ENCODE measurements at places on chromosomes 3 and 15.

- DNase-seq, result no peak
These were observed 189.4 kb downstream of the FEZF2 start for GRCh38 chr3:62183969-62184368.

DNA sequence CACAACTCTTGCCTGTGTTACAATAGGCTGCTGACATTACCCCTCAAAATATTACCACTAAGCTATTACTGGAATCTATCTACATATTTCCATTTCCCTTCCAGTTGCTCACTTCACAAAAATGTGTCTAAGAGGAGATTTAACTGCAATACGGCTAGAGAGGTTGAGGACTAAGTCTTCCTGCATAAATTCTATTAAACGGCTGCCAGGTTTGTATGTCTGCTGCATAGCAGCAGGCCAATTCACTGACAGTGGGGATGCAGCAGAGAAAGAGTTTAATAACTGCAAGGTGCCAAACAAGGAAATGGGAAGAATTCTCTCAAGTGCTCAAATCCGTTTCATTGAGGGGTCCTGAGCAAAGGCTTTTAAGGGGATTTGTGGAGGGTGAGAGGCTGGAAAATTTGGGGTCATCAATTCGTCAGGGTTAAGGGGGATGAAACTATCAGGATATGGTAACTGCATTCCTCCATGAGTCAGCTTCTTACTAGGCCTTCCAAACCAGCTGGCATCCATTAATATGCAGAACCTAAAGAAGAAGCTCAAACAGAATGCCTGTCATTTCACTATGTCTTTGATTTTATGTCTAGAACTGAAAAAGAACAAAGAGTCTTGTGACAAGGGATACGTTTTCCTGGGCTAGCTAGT is 675.6 kb downstream of the TBL1XR1 start:
- no peak for DNase-seq

- DNase-seq, result no peak
These were observed 14.6 kb upstream of the FAM107A start for GRCh38 chr3:58591517-58592510.

GRCh38 chr15:42088801-42089640 is 5.3 kb downstream of the PLA2G4D start:
- DNase-seq, result no peak

DNA sequence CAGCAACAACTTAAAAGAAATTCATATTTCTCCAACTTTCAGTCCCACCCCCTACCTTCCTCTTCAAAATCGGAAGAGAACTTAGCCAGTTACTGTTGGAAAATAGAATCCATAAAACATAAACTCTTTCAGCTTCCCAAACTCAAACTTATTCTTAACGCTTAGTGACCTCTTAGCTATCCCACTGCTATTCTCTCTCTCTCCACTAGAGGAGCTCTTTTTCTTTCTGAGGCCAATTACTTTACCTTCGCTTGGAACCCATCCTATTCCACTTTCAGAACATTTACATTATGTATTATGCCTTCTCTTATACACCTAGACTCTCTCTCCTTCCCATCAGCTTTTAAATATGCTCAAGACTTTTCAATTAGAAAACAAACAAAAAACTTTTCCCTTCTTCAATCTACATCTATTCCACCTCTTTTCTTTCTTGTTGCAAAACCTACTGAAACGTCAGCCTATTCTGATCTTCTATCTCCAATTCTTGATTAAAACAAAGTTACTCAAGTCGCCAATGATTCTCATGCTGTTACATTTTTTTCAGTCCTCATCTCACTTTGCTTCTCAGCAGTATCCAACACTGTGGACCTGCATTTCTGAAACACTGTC is 13.4 kb upstream of the GHSR start:
- DNase-seq, result no peak

DNA sequence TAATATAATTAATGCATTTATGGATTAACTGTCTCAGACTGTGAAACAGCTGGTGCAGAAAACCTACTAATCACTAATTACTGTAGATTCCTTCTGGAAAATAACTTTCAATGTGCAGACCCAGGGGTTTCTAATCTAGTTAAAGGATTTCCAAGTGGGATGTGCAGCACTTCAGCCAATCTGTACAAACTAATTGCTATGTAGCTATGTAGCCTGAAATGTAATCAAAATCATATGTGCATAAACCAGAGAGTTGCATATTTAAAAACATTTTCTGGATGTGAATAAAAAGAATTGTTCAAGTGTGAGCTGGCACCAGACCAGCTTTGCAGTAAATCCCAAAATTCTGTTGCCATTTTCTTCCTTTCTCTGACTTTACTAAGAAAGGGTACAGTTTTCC is 127.5 kb upstream of the CD96 start:
- DNase-seq, result no peak

- DNase-seq, result no peak
These were observed 4.7 kb downstream of the ABHD6 start for GRCh38 chr3:58242340-58242739.

- no peak for DNase-seq
These were observed 94.3 kb downstream of the KCNAB1 start for GRCh38 chr3:156214676-156215075.

DNA sequence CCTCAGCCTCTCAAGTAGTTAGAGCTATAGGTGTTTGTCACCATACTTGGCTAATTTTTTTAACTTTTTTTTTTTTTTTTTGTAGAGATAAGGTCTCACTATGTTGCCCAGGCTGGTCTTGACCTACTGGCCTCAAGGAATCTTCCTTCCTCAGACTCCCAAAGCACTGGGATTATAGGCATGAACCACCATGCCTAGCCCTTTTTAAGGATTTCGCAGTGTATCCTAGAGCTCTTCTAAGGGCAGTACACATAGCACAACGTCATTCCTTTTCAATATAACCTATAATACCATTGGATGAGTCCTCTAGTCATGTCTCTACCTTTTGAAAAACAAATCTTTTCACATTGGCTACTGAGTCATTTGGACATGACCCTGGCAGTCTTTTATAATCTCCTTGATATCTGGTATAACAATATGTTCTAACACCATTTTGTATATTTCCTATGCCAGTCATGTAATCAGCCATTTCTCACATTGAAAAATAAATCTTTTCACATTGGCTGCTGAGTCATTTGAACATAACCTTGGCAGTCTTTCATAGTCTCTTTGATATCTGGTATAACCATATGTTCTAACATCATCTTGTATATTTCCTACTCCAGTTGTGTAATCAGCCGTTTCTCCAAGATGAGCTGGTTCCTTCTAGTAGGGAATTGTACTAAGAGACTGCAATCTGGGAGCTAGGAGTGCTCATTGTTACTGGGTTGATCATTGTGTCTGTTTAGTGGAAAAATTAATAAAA is 944.7 kb downstream of the MCTP2 start:
- no peak for DNase-seq

- no peak for DNase-seq
These were observed 72.0 kb upstream of the P3H2 start for GRCh38 chr3:190192739-190193138.

DNA sequence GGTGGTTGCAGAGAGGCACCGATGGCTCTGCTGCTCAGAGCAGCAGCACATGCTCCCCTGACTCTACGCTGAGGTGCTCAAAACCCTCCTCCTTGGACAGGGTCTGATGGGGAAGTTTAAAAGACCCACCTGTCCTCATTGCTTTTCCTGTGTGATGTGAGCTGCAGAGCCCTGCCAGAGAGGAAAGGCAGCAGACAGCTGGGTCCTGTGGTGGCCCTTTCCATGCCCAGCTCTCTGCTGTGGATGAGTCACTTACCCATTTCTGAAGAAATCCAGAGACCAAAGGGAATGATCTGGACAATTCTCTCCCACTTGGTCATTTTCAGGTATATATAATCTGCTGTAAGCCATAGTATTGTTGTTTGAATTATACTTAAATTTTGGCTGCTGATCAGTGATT is 121.7 kb downstream of the CHDH start:
- DNase-seq, result no peak

DNA sequence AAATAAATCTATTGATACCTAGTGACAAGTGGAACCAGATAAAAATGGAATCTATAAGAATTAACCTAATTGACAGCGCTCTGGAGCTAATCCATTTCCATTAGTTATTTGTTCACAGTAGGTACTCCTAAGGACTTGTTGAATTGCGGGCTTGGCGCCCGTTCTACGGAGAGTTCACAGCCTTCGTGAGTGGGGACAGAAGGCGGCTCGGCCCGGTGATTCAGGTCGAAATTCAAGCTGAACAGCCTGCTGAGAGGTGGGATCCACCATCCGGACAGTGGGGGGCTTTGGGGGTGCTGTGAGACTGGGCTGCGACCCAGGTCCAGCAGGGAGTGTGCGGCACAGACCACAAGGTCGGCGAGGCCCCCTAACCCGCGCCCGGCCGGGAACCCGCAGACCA is 779 bp upstream of the CTNNB1 start:
- no peak for DNase-seq

DNA sequence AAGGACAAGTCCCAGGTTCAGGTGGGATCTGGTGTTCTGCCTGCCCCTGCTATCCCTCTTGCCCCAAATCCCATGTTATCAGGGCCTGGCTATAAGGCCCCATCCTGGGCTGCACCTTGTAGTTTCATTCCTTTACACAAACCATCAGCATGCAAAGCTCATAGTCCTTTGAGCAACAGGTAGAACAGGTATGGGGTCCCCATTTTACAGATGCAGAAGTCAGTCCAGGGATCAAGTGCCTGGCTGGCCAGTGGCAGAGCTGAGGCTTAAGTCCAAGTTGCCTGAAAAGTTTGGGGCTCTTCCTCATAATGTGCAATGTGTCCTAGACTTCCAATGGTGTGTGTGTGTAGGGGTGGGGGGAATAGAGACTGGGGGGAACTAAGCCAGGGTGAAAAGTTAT is 11.9 kb downstream of the RBPMS2 start:
- DNase-seq, result no peak

DNA sequence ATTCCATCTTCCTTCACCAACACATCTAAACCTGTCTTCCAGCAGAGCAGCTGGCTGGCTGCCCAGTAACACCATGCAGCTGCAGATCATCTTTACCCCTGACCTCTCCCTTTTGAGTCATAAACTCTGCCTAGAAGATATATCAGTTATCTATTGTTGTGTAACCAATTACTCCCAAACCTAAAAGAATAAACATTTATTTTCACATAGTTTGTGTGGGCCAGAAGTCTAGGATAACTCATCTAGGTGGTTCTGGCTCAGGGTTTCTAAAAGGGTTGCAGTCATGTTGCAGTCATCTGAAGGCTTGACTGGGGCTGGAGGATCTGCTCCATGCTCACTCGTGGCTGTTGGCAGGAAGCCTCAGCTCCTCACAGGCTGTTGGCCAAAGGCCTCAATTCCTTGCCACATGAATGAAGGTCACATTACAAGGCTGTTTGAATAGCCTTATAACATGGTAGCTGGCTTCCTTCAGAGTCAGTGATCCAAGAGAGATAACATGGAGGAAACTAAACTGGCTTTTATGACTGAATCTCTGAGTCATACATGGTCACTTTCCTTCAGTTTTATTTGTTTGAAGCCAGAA is 92.8 kb downstream of the GOLIM4 start:
- DNase-seq, result no peak

- DNase-seq, result no peak
These were observed 52.4 kb downstream of the TBL1XR1 start for GRCh38 chr3:177144922-177145321.

DNA sequence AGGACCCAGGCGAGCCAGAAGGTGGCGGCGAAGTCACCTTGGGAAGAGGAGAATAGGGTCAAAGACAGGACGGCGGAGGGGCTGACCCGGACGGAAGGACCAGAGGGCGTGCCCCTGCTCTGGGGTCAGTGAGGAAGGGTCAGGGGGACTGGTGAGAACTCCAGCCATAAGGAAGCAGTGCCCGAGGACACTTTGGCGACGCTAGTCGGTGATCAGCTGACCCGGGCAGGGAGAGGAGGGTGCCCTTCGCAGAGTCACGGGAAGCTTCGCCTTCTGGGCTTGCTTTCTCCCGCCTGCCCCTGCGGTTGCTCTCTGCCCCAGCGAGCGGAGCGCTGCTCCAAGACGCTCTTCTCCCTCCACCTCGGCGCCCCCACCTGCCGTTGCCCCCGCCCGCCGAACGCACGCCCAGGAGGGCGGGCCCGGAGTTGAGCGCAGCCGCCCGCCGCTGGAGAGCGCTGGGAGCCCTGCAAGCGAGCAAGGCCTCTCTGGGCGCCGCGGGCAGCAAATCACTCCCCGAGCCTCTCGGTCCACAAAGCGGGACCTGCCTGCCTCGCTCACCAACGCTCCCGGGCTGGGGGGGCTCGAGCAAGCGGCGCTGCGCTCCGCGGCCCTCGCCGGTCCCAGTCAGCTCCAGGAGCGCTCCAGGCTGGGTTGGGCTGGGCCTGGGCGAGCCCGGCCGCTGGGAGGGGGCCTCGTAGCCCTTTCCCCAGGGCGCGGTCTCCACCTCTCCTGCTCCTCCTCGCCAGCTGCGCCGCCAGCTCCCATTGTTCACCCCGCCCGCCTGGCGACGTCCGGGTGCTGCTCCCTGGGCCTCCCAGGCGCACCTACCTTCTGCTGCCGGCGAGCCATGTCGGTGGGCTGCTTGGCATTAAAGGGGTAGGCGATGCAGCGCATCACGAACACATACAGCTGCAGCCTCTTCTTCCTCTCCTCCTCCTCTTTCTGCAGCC is 1.2 kb downstream of the CADPS start:
- no peak for DNase-seq

DNA sequence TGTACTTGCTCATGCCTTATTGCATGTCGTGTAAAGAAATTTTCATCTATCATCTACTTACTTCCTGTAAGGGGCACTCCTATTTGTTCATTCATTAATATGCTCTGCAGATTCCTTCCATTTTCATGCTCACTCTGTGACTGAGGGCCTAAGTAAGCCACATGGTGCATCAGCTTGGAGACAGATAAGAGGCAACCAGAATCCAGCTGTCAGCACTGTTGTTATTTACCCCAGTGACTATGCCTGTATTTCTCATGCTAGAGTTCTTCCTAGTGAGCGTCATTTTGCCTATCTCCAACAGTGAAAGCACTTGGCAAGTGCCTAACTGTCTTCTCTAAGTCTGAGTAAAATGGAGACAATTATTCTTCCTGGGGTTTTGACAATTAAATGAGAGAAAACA is 124.8 kb upstream of the ABI3BP start:
- DNase-seq, result no peak

DNA sequence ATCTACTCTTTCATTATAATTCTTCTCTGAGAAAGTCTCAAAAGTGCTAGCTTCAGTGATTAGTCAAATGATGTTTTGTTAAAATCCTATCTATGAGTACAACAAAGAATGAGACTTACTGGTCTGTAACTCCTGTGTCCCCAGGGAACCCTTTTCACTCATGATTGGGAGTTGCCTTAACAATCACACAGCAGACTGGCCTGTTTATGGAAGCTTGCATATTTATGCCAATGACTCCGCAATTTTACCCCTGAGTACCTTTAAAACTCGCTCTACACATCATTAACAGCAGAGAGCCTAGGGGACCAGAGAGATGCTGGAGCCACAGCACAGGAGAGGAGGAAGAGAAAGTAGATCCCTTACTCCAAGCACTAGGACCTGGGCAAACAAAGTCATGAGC is 628.1 kb downstream of the IGSF11 start:
- DNase-seq, result no peak

GRCh38 chr3:174408310-174408709 is 450.8 kb upstream of the NAALADL2 start:
- DNase-seq, result no peak

Data from activated CD8-positive, alpha-beta memory T cell treated with anti-CD3 and anti-CD28 coated beads for 48 hours (primary cell).